ENCODE measurements at places on chromosomes 7 and 10. TPM values are rescaled to one million over a fixed set of nuclear protein-coding genes. Genes with fewer than 3 reads are reported as not detected.

- DNase-seq = no peak
These were observed 99.9 kb upstream of the AKR1E2 start for GRCh38 chr10:4725917-4726606.

GRCh38 chr7:44559485-44559884 is 14.2 kb downstream of the DDX56 start:
- DNase-seq = no peak

GRCh38 chr10:44467900-44468299 is 83.0 kb upstream of the CXCL12 start:
- no peak for DNase-seq

The PIK3AP1 gene
- total RNA-seq = 68.2 TPM

GRCh38 chr7:47573758-47574481 is 8.0 kb downstream of the TNS3 start:
- peak; percentile 75 for DNase-seq

DNA sequence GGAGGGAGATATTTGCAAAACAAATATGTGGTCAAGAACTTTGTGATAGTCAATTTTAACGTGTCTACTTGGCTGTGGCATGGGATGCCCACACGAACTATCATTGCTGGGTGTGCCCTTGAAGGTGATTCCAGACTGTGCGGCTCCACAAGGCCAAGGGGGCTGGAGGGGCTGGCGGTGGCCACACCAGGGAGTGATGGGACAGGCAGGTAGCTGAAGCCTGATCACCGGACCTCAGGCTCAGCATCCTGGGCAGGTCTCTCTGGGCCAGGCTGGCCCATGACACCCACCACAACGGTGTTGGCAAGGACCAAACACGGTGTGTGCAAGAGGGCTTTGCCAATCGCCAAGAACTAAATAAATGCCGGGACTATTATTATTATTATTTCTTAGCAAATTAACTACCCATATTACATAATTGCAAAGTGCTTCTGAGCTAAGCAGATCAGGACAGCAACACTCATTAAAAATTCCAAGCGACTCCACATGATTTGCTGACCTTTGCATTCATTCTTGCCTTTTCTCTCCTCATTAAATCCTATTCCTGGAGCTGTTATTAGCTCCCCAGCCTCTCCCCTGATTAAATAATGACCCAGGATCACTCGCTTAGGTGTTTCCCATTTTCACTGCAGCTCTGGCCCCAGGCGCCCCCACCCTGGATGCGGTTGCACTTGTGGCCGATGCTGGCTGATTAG is 35.4 kb upstream of the PPP2R2D start:
- no peak for DNase-seq

DNA sequence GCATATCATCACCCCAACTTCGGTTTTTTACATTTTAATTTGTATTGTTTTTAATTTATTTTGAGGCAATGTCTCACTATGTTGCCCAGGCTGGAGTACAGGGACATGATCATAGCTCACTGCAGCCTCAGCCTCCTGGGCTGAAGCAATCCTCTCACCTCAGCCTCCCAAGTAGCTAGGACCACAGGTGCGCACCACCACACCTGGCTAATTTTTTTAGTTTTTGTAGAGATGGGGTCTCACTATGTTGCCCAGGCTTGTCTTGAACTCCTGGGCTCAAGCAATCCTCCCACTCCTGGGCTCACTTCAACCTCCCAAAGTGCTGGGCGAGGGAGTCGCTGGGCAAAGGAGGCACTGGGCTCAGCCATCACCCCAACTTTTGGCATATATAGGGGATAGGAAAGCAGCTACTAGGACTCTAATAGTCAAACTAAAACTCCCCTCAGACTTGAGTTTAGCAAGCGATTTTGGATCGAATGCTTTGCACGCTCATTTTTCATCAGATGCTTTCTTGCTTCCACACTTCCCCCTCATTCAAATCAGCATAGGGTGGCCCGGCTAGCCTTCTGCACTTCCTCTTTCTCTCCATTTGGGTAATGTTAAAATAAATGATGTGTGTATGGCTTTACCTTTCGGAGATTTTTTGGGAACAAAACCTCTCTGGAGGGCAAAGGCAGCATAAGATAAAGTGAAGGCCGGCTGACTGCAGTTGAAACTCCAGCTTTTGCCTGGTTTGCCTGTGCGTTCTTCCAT is 20.8 kb upstream of the NMT2 start:
- DNase-seq = no peak

The FAM25A gene
- total RNA-seq = not detected

DNA sequence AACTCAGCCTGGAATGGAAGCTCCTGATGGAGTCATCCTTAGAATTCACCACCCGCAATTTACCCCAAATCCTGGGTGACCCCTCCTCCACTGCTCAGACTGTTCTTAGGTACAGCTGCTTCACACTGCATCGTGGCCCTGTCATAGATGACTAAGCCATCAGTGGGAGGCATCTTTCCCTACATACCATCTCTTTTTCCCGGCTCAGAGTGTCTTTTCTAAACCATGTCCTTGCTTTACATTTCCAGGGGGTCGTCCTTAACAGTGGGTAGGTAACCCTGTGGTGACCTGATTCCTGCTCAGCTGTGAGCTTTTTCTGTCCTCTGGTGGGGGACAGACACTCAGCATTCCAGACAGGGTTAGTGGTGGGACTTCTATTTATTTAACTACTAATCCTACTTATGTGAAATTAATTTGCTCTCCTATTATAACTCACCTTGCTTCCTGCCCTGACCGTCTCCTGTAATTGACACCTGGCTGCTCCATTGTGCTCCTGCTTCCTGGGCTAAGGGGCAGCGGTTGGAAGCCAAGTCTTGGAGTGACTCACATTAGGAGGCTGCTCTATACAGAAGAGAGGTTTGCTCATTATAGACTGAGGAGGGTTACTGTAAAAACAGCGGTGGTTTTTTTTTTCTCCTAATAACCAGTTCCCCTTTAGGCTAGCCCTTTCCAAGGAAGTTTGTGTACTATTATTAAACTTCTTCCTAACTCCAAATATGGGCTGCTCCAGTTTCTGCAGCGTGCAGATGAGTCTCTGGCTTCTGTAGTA is 40.6 kb downstream of the PYROXD2 start:
- DNase-seq = peak; percentile 31

- no peak for DNase-seq
These were observed 151.5 kb downstream of the LRRTM3 start for GRCh38 chr10:67077376-67077775.

GRCh38 chr7:12007576-12007975 is 175.6 kb upstream of the THSD7A start:
- DNase-seq = no peak

GRCh38 chr7:101020444-101020843 is 563 bp downstream of the MUC17 start:
- DNase-seq = no peak

GRCh38 chr7:73766556-73767229 is 3.4 kb downstream of the CLDN3 start:
- DNase-seq = no peak

- DNase-seq = no peak
These were observed 31.8 kb downstream of the SLC35B4 start for GRCh38 chr7:134284952-134285351.

- no peak for DNase-seq
These were observed 28.9 kb downstream of the CNNM1 start for GRCh38 chr10:99358101-99358500.

The PLEKHS1 gene
- 0.75 TPM for total RNA-seq

DNA sequence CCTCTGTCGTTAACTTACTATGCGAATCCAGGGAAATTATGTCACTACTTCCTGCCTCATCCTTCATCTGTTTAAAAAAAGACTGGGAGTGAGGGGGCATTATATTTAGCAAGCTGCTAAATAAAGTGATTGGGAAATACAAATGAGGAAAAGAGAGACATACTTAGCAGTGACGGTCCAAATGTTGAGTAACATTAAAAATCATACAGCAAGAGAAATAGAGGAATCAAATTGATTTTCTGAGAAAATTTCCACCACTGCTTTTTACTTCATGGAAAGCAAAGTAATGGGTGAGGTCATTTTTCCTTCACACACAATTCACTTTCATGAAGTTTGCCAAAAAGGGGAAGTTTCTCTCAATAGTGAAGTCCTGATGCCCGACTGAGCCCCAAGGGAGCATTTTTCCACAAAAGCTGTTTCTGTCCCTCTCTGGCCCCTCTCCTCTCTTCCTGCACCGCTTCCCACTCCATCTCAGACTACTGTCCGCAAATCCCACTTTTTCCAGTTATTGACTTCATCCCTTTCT is 61.9 kb upstream of the ADO start:
- no peak for DNase-seq

The SHLD2 gene
- 18.4 TPM for total RNA-seq

GRCh38 chr10:95414844-95415485 is 124.2 kb upstream of the PDLIM1 start:
- no peak for DNase-seq

DNA sequence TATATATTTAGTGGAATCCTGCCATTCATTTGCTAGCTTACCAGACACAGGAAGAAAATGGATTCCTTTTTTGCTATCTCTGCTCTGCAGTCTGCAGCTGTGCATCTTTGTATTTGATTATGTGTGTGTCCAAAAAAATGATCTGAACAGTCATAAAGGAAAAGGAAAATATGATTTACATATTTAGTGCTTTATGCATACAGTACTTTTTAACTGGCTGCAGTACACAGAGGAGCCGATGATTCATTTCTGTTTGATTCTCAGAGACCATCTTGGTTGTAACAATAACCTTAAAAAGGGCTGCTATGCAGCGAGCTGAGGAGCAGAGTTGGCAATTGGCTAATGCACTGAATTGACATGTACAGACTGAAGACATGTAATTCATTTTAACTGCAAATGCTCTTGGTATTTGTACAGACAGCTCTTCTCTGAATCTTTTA is 151.3 kb upstream of the FZD1 start:
- DNase-seq = no peak

The TMEM196 gene
- not detected for total RNA-seq

The FEZF1 gene
- total RNA-seq = 0.09 TPM

DNA sequence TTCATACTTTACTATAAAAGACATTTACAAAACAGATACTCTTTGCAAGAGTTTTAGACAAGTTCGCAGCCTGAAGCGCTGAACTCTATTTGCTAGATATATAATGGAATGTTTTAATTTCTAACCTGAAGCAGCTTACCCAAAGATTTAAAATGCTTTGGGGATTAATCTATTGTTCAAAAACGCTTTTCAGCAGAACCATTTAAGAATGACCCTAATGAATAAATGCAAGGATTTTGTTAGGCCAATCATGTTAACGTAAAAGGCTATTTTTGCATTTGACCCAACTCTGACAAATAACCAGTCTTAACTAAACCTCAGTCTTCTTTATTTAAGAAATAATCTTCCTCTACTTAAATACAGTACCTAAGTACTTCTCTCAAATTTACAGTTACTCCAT is 406.7 kb upstream of the POT1 start:
- DNase-seq = no peak

DNA sequence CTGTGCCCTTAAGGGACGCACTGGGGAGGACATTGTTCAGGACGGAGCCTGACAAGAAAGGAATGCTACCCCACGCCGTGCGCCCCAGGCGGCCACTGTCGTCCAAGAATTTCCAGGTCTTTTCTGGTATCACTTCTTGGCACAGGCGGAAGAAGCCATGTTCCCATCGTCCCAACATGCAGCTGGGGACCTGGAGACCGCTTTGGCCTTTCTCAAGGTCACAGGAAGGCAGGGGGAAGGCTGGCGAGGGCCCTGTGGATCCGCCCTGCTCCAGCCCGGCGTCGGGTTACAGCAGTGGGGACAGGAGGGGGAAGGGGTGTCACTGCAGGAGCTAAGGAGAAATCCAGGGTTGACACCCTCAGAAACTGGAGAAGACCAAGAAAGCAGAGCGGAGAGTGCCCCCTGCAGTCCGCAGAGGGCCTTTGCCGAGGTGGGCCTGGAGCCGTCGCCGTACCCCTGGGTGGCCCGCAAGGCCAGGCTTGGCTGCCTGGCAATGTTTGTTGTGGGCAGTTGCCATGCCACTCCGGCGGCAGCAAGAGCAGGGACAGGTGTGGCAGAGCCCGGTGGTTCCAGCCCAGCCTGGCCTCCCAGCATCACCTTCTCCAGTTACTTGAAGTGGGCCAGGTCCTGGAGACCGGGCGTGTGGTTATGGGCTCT is 104.1 kb downstream of the LHPP start:
- no peak for DNase-seq

The FAM25G gene
- total RNA-seq = not detected

Data from mucosa of gallbladder (tissue), 1 donor.